ENCODE measurements at places on chromosomes 11 and 22. TPM values are rescaled to one million over a fixed set of nuclear protein-coding genes. Genes with fewer than 3 reads are reported as not detected.
A peak's percentile ranks its signal among the peaks of the same experiment; 100 is the strongest.

DNA sequence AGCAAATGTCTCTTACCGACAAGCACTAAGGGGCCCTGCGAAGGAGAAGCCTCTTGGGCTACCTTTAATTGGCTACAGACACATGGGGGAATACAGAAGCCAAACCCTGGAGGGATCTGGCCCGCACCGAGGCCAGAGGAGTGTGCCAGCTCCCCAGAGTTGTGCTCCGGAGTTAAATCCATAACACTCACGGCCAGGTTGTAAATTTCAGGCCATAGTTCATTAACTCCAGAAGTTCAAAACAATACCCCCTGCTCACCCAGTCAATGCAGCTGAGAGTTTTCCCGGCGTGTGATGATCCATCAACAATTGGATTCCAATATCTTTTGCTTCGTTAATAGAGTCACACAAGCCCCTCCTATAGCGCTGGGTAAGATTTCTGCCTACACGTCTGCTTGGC, 371.5 kb downstream of the NXPE2 start:
- no peaks in the 10 kb centered on the region for H3K36me3 ChIP-seq
- no peak for DNase-seq
- H3K4me3 ChIP-seq: no peak overlapping the region
- H3K27me3 ChIP-seq: no peaks in the 10 kb centered on the region
- H3K27ac ChIP-seq: no peak overlapping the region

DNA sequence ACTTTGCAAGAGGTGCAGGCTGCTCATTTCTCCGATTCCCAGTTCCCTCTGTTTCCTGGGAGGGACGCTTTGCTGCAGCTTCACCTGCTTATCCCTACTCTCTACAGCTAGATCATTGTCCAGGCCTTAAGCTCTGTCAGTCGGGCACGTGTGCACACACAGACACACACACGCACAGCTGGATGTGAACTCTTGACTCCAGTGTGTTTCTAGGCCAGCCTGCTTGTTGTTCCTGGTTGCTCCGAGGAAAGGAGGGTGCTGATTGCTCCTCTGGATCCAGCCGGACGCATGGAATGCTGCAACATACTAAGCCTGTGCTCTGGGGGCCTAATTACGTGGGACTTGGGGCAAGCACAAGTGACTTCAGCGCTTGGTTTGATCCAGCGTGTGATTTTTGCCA, 19.7 kb downstream of the ZNRF3 start:
- peaks cover 42% of the 10 kb centered on the region for H3K4me1 ChIP-seq
- H3K27me3 ChIP-seq: no peaks in the 10 kb centered on the region
- no peak overlapping the region for H3K4me3 ChIP-seq

- H3K4me1 ChIP-seq: peaks cover 49% of the 10 kb centered on the region
- no peak for DNase-seq
- H3K27me3 ChIP-seq: no peaks in the 10 kb centered on the region
Measured at GRCh38 chr22:32858957-32859356, 57.5 kb downstream of the TIMP3 start.

DNA sequence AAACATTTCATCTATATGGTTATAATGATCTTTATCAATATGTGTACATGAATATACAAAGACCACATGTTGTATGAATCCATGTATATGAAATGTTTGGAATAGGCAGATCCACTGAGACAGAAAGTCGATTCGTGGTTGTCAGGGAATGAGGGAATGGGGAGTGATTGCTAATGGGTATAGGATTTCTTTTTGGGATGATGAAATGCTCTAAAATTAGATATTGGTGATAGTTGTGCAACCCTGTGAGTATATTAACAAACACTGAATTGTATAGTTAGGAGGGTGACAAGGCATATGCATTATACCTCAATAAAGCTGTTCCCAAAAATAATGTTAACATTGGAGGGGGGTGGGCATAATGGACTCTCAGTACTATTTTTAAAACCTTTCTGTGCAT, 5.0 kb upstream of the PTPMT1 start:
- no peak overlapping the region for H3K4me3 ChIP-seq
- DNase-seq: no peak
- H3K36me3 ChIP-seq: no peaks in the 10 kb centered on the region
- H3K4me1 ChIP-seq: peaks cover 10% of the 10 kb centered on the region
- no peak overlapping the region for H3K27ac ChIP-seq
- H3K27me3 ChIP-seq: no peaks in the 10 kb centered on the region

DNA sequence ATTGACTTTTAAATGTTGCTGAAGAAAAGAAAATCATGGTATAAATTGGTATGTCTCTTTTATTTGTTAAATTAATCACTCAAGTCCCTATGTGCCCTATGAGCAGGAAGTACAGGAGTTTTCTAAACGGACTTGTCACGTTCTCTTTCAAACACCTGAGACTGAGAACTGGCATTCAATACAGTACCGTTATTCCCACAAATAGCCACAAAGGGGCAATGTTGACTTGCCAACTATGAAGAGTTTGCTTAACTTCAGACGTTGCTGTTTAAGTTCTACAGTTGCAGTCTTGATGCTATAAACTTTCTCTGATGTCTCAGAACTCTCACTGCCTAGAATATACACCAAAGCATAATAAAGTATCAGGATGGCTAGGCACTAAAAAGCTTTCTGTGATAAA, 7.6 kb downstream of the OR56A1 start:
- no peaks in the 10 kb centered on the region for H3K27me3 ChIP-seq
- H3K27ac ChIP-seq: no peak overlapping the region
- no peaks in the 10 kb centered on the region for H3K36me3 ChIP-seq
- H3K4me1 ChIP-seq: no peaks in the 10 kb centered on the region

- no peak overlapping the region for H3K27ac ChIP-seq
- no peaks in the 10 kb centered on the region for H3K4me1 ChIP-seq
- DNase-seq: no peak
- H3K4me3 ChIP-seq: no peak overlapping the region
Measured at GRCh38 chr11:113833151-113833550, 42.2 kb downstream of the USP28 start.

DNA sequence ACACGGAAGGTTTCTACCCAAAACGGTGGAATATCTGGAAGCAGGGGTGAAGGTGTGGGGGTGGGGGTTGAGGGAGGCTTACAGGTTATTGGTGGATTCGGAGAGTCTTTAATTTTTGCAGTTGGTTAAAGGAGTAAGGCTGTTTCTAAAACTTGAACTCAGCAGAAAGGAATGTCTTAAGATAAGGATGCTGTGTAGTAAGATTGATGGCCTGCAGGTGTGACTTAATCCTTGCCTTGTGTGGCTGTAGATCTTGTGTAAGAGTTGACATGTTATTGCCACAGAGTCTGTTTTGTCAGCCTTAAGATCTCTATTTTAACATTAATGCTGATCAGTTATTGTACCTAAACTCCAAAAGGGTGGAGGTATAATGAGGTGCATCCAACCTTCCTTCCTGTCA, 16.4 kb upstream of the OR6M1 start:
- H3K4me1 ChIP-seq: no peaks in the 10 kb centered on the region
- DNase-seq: no peak
- H3K27me3 ChIP-seq: no peaks in the 10 kb centered on the region

DNA sequence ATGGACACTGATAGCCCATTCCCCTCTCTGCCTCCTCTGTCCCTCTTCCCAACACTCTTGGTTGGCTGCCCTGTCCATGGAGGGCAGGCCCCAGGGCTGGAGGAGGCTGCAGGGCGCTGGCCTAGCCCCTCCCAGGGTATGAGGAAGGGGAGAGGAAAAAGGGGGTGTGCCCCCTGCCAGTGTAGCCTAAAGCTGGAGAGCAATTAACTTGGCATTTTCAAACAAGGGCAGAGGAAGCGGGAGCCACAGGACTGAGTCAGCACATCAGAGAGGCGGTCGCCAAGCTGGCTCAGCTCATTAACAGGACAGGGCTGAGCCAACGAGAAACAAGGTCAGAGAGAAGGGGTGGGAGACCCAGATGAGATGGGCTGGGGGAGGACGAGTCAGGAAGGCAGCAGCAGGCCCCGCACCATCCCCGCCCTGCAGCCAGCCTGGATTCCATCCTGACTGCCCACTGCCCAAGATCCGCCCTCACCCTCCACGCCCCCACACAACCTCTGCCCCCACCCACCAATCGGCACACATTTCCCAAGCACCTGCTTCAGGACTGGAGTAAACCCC, 76.3 kb downstream of the BUD13 start:
- no peaks in the 10 kb centered on the region for H3K27me3 ChIP-seq
- no peaks in the 10 kb centered on the region for H3K4me1 ChIP-seq
- H3K27ac ChIP-seq: no peak overlapping the region
- no peaks in the 10 kb centered on the region for H3K36me3 ChIP-seq
- H3K4me3 ChIP-seq: no peak overlapping the region

DNA sequence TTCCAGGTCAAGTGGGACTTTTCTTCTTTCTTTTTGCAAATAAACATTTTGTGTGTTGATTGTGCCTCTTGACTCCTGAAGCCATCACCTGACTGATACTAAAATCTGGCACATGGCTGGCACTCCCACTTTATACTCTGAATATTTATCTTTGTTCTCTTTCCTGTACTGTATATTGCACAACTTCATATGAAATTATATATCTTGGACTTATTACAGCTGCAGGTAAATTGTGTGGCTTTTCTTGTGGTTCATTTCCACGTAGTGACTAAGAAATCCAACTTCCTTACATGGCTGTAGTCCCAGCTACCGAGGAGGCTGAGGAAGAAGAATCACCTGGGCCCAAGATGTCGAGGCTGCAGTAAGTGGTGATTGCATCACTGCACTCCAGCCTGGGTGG, 23.7 kb upstream of the OR5B12 start:
- H3K27ac ChIP-seq: no peak overlapping the region
- no peak for DNase-seq
- no peaks in the 10 kb centered on the region for H3K27me3 ChIP-seq
- no peak overlapping the region for H3K4me3 ChIP-seq
- no peaks in the 10 kb centered on the region for H3K4me1 ChIP-seq
- H3K36me3 ChIP-seq: no peaks in the 10 kb centered on the region

DNA sequence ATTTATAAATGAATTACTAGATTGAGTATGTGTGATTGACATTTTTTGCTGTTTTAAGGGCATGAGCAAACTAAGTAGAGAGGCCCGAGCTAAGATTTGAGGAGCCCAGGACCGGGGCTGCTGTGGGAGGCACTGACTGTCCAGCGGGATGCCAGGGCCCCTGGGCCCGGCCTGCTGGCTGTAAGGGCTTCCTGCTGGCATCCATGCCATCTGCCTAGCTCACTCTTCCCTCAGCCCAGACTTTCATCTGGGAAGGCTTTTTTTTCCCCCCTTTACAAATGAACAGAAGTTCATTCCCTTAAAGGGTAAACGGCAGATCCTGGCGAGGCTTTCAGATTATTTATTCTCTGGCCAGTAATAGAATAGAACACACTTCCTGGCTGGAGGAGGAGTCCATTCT, 16.0 kb upstream of the TP53I11 start:
- no peaks in the 10 kb centered on the region for H3K4me1 ChIP-seq
- DNase-seq: no peak
- no peaks in the 10 kb centered on the region for H3K36me3 ChIP-seq
- H3K27ac ChIP-seq: no peak overlapping the region
- H3K27me3 ChIP-seq: no peaks in the 10 kb centered on the region
- H3K4me3 ChIP-seq: no peak overlapping the region

- H3K27me3 ChIP-seq: peaks cover 8% of the 10 kb centered on the region
- no peak overlapping the region for H3K27ac ChIP-seq
- H3K4me3 ChIP-seq: no peak overlapping the region
- H3K36me3 ChIP-seq: no peaks in the 10 kb centered on the region
- no peaks in the 10 kb centered on the region for H3K4me1 ChIP-seq
Measured at GRCh38 chr11:78841456-78842060, 266.9 kb upstream of the NARS2 start.

DNA sequence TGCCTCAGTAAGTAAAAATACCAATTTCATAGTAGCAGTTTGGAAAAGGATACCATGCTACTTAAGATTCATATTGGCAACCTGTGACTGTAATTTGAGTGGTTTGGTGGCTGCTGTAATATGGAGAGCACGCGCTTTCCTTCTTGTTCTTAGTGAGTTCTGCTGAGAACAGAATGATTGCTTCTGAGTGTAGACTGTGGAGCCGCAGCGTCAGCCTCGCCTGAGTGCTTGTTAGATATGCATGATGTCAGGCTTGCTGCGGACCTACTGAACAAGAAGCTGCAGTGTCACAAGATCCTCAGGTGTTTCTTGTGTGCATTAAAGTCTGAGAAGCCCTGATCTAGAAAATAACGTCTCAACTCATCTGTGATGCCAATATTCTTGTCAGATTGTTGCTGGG, 143.2 kb downstream of the ARHGAP42 start:
- H3K27me3 ChIP-seq: no peaks in the 10 kb centered on the region
- H3K36me3 ChIP-seq: no peaks in the 10 kb centered on the region
- no peak overlapping the region for H3K4me3 ChIP-seq
- peak; percentile 29 for DNase-seq
- H3K27ac ChIP-seq: no peak overlapping the region

DNA sequence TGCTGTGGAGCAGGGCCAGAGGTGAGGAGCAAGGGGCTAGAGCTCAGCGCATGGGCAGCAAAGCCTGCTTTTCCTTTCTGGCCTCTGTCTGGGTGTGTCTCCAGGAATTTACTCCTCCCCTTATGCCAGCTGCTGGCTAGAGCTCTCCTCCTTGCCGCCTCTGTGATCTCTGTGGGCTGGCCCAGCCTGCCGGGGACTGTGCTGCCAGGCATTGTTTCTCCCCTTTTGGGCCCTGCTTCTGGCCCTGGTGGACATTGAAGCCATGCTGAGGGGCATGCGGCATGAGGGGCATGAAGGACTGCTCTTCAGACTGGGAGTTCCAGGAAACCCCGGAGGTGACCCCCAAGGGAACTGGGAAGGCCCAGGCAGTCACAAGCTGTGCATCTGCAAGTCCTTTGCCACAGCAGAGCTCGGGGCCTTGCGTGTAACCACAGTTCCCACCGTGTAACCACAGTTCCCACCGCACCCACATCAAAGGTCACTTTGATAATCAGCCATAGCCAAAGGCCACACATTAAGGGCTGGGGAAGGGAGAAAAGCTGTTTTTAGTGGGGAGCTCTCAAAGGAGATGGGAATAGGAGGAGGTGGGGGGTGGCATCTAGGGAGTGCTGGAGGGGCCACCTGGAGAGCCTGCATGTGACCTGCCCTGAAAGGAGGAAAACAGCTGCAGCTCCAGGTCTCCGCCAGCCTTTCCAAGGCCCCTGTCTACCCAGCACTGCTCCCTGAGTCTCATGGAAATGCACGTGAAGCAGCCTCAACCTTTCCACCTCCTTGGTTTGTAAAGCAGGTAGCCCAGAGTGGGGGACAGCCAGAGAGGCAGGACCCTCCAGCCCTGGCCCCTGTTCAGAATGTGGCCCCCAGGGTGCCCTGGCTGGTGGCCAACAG, 62.3 kb downstream of the PPFIBP2 start:
- H3K4me1 ChIP-seq: peaks cover 7% of the 10 kb centered on the region
- H3K27me3 ChIP-seq: no peaks in the 10 kb centered on the region
- DNase-seq: peak; percentile 40
- no peaks in the 10 kb centered on the region for H3K36me3 ChIP-seq
- peak overlapping the region; percentile 79 for H3K27ac ChIP-seq

Gene KCNJ1
- total RNA-seq: 0.16 TPM

Gene SLC25A45
- 8.4 TPM for total RNA-seq

Gene PIH1D2
- total RNA-seq: 1.4 TPM

Gene SMIM35
- total RNA-seq: not detected

Gene EXPH5
- total RNA-seq: 0.95 TPM

Gene HTR3B
- total RNA-seq: not detected

Gene P2RX6
- 0.48 TPM for total RNA-seq

Gene PNPLA3
- not detected for total RNA-seq
